CD4-positive, alpha-beta T cell treated with Interleukin-4 for 4 hours (primary cell): ENCODE measurements at places on chromosomes 13 and 19.

GRCh38 chr13:111551204-111551820 lies 230.9 kb downstream of the TEX29 start:
- DNase-seq = no peak

DNA sequence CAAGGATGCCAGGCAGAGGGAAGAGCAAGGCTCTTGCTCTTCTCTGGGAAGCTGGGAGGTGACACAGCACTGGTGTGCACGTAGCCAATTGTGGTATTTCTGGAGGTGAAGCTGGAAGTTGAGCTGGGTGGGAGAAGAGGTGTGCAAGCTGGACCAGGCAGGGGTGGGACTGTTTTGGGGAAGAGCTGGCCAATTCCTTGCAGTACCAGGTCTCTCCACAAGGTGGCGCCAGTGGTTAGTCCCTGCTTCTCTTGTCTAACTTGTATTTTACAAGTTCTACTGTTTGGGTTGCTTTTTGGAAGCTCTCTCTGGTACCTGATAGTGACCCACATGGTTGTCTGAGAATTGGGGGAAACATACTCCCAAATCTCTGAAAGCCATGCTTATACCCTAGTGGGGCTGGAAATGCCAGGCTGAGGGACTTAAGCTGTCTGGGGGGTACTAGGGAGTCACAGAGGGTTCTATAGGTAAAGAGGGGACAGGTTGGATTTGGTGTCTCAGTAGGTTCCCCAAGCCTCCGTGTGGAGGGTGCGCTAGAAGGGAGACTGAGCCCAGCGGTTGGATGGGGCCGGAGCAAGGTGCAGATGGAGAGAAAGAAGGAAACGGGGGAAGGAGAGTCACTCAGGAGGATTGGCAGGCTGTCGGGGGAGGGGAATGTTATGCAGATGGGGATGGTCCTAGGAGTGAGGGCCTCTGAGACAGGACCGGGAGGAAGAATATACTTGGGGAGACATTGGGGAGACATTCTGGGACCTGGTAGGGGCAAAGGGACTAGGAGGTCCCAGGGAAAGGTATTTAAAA lies 3.0 kb downstream of the HPN start:
- DNase-seq = peak; percentile 48

GRCh38 chr13:46355901-46356590 lies 31.0 kb downstream of the RUBCNL start:
- DNase-seq = no peak

DNA sequence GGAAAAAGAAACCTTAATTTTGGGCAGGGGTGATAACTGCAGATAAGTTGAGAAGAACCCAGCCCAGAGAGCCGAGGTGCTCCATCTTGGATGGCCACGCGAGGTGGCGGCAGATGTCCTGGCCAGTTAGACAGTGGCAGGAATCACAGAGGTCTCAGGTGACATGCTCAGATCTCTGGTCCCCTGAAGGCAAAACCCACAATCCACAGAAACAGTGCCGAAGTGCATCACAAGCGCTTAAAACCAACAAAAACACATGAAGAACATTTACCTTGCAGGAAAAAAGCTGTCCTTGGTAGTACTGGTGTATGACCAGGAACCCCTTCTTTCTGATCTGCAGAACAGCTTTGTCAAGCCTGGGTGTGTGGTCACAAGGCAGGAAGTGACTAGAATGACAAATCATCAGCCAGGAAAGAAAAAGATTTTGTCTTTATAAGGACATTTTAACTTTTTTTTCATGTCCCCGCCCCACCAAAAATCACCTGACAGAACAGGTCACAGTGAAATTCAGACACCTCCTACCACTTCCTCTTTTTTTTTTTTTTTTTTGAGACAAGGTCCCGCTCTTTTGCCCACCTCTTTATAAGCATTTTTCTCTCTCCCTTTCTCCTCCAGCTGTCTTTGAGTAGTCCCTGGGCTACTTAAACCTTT lies at the start of gene LCP1:
LCP1 (minus strand) TSS at position 338 of the 651 bp plus-strand sequence. CDS start 22,515 bp downstream, outside the sequence.
- peak; percentile 94 for DNase-seq

DNA sequence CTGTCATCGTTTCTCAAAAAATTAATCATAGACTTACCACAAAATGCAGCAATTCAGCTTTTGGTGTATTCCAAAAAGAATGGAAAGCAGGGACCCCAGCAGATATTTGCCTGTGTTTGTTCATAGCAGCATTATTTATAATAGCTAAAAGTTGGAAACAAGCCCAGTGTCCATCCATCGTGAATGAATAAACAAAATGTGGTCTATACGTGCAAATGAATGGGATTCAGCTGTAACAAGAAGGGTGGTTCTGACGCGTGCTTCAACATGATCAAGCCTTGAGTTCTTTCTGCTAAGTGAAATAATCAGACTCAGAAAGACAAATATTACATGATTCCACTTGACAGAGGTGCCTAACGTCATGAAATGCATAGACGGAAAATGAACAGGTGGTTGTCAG lies 36.4 kb downstream of the PSG11 start:
- no peak for DNase-seq

- no peak for DNase-seq
These were observed 23.1 kb upstream of the INTS6 start for GRCh38 chr13:51475727-51476501.

DNA sequence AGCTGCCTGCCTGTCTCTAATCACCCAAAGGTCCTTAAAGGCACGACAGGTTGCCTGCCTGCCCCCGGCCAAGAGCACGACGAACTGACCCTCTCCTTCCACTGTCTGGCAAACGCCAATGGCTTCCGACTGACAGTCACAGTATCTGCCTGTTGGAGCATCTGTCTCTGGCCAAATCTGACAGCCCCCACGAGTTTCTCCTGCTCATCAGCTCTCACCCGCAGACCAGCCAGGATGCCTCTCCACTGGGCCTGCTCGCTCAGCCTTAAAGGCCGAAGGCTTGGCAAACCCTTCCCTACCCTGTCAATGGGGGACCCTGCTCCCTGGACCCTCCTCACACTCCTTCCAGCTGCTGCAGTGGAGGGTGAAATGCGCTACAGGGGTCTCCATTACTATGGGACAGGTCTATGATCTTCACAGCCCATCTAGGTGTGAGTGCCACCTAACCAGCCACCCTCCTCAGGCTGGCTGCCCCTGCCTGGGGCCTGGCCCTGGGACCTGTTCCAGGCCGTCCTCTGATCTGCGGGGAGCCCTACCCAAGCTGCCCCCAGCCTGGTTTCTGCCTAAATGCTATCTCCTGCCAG lies 932 bp downstream of the FAM83E start:
- no peak for DNase-seq

DNA sequence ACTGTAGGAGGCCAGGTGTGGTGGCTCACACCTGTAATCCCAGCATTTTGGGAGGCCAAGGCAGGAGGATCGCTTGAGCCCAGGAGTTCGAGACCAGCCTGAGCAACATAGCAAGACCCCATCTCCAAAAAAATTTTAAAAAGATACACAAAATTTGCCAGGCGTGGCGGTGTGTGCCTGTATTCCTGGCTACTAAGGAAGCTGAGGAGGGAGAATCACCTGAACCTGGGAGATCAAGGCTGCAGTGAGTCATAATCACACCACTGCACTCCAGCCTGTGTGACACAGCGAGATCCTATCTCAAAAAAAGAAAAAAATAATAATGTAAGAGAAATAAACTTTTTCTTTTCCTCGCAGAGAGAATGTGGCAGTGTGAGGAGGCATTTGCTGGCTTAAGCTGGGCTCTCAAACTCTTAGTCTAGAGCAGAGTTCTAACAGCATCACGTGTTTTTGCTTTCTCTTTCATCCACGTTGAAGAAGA lies 21.1 kb downstream of the FAM187B start:
- peak; percentile 79 for DNase-seq

DNA sequence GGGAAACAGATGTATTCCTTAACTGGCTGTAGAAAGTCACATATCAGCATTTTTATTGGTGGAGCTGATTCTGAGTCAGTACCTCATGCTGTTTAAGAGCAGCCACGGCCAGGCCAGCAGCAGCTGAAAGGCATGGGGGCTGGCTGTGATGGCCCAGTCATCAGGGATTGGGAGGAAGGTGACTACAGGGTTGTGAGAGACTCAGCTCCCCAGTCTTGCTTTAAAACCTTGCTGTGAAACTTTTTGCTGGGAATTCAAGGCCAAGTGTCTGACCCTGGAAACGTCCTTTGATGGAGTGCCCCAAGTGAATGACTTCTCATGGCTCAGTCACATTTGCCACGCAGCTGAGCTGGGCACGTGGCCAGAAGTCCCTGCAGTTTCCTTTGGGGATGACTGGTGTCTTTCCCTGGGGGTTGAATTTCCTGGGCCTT lies 39.1 kb upstream of the RNF113B start:
- no peak for DNase-seq

- no peak for DNase-seq
These were observed 11.5 kb downstream of the TECR start for GRCh38 chr19:14540741-14541525.

DNA sequence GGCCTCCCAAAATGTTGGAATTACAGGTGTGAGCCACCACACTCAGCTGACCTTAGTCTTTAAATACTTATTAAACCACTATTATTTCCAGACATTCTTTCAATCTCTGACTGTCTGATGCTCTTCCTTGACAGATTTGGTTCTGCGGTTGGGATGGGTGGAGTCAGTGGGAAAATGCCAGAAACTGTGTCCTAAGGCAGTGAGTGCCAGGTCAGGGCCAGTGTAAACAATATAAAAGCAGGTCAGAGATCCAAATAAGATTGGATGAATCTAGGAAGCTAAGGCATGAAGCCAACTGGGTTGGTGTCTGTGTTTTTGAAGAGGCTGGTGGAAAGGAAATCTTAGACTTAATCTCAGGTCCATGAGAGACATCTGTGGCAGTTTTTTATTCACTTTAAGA lies 74.7 kb downstream of the KLF5 start:
- DNase-seq = no peak

- DNase-seq = peak; percentile 4
These were observed 218.7 kb downstream of the KCTD12 start for GRCh38 chr13:76667551-76667950.

- no peak for DNase-seq
These were observed 279.8 kb downstream of the DNAJC15 start for GRCh38 chr13:43303033-43303729.

DNA sequence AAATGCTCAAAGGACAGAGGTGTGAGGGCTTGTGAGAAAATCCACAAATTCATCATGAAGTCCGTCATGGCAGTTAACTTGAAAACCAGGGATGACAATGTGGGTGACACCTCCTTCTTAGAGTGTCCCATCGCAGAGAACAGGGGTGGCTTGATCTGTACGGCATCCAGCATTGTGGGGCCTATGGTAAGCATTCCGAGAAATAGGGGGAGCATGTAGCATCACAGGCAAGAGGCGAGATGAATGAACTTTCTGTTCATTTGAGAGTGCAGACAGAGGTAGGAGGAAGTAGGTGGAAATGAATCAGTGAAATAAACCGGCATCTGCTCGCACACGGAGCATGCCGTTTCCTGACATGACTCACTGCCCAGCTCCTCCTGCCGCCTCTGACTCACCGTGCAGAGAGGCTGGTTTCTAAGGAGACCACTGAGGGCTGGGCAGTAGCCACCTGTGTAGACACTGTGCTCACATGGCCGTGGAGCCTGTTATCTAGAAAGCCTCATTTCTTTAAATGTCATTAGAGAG lies 339.0 kb downstream of the RFC3 start:
- peak; percentile 13 for DNase-seq

GRCh38 chr13:24651718-24652345 lies 28.4 kb upstream of the ATP12A start:
- DNase-seq = no peak

- DNase-seq = no peak
These were observed 299.7 kb downstream of the DLEU7 start for GRCh38 chr13:50543782-50544181.

DNA sequence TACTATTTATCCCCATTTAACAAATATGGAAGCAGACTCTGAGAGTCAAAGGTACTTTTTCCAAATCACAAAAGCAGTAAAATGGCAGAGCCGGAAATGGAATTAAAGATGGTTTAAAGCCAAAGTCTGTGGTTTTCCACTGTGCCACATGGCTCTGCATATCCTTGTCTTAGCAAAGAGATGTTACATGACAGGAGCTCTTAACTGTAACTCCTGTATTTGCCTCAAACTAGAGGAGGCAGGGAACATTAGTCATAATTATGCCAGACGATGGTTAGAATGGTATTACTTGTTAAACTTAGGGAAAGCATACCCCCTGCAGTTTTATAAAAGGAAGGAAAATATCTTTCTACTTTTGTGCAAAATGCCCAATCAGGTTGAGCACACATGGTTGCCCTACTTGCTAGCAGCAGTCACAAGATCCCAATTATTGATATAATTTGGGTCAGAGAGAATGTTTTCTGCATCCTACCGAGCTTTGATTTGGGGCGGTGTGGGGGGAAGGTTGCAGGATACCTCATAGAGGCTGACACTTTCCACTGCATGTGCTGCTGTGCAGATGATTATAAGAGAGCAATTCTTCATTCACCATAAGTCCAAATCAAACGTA lies 42.0 kb upstream of the MAB21L1 start:
- DNase-seq = no peak

DNA sequence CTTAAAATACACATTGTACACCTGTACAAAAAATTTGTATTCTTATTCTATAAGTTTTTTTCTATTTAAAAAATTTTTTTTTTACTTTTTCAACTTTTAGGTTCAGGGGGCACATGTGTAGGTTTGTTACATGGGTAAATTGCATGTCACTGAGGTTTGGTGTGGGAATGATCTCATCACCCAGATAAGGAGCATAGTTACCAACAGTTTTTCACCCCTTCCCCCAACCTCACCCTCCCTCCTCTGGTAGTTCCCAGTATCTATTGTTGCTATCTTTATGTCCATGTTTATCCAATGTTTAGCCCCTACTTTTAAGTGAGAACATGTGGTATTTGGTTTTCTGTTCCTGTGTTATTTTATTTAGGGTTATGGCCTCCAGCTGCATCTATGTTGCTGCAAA lies 89.9 kb downstream of the CDK8 start:
- no peak for DNase-seq

GRCh38 chr13:108915095-108915633 lies 285.8 kb downstream of the MYO16 start:
- no peak for DNase-seq

DNA sequence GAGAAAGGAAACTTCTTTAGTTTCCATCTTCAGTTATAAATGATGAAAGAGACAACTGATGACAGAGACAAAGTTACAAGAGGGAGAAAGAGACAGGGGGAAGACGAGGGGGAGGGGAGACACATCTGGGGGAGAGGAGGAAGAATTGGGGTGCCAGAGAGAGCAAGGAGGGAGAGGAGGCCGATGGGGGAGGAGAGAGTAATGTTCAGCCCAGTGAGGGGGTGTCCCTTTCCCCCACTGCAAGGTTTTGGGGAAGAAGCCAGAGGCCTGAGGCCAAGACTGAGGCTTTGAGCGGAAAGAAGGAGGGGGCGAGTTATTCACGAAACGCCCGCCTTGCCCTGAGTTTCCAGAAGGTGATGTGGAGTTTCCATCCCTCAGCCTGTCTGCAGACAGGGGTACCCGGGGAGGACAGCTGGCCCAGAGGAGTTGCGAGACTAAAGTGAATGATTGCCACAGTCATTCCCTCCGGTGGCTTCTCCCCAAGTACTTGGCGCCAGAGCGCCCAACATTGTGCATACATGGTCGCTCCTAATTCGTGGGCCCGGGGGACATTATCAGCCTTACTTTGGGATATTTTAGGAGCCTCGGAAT lies 558 bp upstream of the PPAN start:
- DNase-seq = peak; percentile 63
